T-cell (primary cell): ENCODE measurements at places on chromosomes 7 and 10. TPM values are rescaled to one million over a fixed set of nuclear protein-coding genes. Genes with fewer than 3 reads are reported as not detected.

The GPRIN2 gene
- not detected for total RNA-seq

The TMEM213 gene
- not detected for total RNA-seq

The CALML5 gene
- not detected for total RNA-seq

The FFAR4 gene
- total RNA-seq: not detected

The PRSS37 gene
- not detected for total RNA-seq

The GJC3 gene
- total RNA-seq: not detected

The LRIT1 gene
- total RNA-seq: not detected

The NME8 gene
- total RNA-seq: 0.39 TPM

The HMX3 gene
- not detected for total RNA-seq
